ENCODE measurements at places on chromosomes 4 and X.

DNA sequence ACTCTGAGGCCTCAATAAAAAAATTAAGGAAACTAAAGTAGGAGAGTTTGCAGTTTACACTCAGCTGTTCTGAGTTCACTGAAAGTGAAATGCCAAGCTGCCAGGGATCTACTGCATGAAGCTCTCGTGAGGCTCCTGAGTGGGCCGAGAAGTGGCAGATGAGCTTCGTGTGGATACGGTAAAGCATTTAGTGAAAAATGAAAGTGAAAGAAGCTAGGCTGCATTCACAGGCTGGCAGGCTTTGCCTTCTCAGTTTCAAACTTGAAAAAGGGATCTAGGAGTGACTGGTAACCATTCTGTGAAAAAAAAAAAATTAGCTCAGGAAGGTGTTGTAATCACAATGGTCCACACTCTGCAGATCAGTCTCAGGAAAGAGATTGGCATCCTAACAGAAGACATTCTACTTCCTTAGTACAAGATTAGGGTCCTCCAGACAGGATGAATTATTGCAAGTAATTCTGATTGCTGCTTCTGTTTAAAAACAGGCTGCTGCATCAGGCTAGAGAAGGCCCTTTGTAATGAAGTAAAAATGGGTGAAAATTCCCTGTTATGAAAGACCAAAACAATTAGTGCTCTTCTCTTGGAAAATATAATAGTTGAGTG lies 679.9 kb downstream of the RPA4 start:
- DNase-seq: peak; percentile 30

GRCh38 chrX:134715930-134716619 lies 57.8 kb upstream of the PLAC1 start:
- DNase-seq: no peak

GRCh38 chr4:7046971-7047370 lies 3.8 kb downstream of the TADA2B start:
- no peak for DNase-seq

GRCh38 chr4:98728871-98729270 lies 70.5 kb upstream of the TSPAN5 start:
- DNase-seq: no peak

DNA sequence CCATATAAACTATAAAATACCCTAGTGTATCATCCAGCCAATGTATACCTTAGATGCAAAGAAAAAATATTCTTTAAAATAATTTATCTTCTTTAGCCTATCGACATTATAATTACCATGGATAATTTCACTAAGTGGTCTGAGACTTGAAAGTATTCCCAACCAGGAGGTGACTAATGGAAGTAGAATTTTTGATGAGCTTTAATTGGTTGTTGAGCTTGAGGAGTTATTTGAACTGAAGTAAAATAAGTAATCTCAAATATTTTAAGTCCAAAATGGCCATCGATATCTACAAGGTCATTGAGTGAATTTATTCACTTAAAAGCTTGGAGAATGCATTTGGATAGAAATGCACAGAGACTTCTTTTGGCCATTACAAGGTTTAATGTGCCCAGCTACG lies 436.2 kb downstream of the TLL1 start:
- no peak for DNase-seq

GRCh38 chrX:3029129-3029528 lies 12.1 kb upstream of the ARSF start:
- no peak for DNase-seq

GRCh38 chrX:143298663-143299241 lies 218.5 kb downstream of the SPANXN3 start:
- DNase-seq: no peak
